Hematopoietic multipotent progenitor cell treated with erythropoietin and hydrocortisone succinate and interleukin-3 and kit ligand, for 17 days (in vitro differentiated cells): ENCODE measurements at places on chromosomes 13 and 19.

GRCh38 chr13:101967781-101968180 is 434.1 kb downstream of the FGF14 start:
- DNase-seq: no peak

- DNase-seq: no peak
Measured at GRCh38 chr19:16216744-16217670, 19.3 kb downstream of the AP1M1 start.

DNA sequence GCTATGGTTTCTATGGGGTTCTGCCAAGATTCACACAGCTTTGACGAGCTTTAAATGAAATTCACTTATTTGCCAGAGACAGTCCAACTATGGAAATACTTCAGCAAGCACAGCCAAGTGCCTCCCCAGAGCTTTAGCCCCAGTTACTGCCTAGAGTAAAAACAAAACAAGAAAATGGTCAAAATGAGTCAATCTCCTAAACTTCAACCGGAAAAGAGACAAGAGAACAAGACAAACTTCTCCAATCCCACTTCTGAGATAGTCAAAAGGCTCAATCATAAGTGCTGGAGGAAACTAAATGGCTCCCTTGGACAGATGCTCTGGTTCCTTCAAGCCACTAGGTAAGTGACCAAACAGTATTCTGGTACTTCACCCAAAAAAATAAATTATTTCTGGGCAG is 65.8 kb downstream of the KATNAL1 start:
- DNase-seq: no peak

GRCh38 chr19:30314805-30315155 is 57.4 kb upstream of the ZNF536 start:
- no peak for DNase-seq

GRCh38 chr13:79128158-79128557 is 277.9 kb downstream of the RBM26 start:
- no peak for DNase-seq

GRCh38 chr19:29764361-29764760 is 47.4 kb upstream of the CCNE1 start:
- no peak for DNase-seq

GRCh38 chr19:35585848-35586247 is at the start of gene PMIS2:
TSS of gene PMIS2 (plus strand) at chr19:35586173. CDS start at chr19:35586260, 87 bp downstream.
- DNase-seq: peak; percentile 13

GRCh38 chr19:18846862-18847548 is 15.2 kb downstream of the UPF1 start:
- peak; percentile 74 for DNase-seq

- no peak for DNase-seq
Measured at GRCh38 chr13:48043789-48044503, 6.4 kb downstream of the NUDT15 start.

DNA sequence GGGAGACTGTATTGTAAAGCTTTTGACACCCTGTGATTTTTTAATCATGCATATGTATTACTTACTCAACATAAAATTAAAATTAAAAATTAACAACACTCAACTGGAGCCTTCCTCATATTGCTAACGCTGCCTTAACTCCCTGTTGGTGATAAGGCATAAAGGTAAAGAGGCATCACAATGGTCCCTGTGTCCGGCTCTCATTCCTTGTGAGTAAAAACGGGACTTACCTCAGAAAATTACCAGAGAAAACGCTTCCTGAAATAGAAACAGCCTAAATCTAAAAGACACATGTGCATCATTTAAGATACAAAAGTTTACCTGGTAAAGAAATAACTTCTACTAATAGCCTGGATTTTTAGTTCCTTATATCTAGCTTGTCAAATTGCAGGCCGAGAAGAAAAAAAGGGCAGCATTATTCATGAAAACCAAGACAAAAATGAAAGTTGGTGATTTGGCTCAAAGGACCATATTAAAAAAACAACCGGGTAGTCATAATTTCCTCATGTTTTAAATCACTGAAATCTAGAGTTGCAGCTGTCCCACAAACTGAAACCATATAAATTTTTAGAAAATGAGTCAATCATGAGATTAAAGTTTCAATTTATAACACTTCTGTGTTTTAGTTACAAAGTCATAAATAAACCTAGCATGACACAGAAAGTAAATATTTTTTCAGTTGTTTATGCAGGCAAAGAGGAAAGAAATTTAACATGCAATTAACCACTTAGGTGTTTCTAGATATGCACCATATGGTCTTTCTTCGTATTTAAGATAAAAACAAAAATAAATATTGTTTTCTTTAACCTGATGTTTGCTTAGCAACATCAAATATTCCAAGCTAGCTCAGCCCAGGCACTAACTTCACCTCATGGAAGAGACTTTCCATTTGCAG is 94.7 kb downstream of the MIPEP start:
- DNase-seq: no peak

GRCh38 chr13:51783428-51784094 is 20.4 kb downstream of the DHRS12 start:
- DNase-seq: no peak

GRCh38 chr19:5792224-5792623 is 1.3 kb upstream of the DUS3L start:
- peak; percentile 9 for DNase-seq

DNA sequence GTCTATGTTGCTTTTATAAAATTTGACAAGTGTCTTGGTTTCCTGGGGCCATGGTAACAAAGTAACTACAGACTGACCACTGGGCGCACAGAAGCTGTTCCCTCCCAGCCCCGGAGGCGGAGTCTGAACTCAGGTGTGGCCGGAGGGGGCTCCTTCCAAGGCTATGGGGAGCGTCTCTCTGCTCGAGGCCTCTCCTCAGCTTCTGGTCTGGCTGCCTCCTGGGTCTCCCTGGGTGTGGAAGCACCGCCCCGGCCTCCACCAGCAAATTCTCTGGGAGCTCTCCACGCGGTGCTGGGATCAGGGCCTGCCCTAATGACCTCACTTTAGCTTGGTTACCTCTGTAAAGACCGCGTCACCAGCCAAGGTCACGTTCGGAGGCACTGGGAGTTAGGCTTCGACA is 45.7 kb upstream of the F7 start:
- no peak for DNase-seq

DNA sequence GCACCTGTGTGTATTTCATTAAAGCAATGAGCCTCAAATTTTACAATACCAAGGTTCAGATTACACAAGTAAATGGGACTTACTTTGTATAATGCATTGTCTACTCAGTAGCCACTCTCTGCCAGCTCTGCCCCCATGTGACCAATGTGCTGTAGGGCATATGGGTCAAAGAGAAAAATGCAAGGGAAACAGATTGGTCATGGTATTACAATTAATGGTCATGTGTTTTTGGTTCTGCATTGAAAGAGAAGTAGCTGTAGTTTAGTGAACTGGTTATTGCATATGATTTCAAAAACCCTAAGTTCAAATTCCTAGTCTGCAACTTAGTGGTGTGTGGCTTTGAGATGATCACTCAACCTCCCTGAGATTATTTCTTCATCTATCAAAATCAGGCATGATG is 545.4 kb downstream of the SUCLA2 start:
- DNase-seq: no peak

- no peak for DNase-seq
Measured at GRCh38 chr13:81142306-81142999, 801.5 kb upstream of the SPRY2 start.

GRCh38 chr19:55638864-55639359 is 1.9 kb upstream of the ZNF580 start:
- DNase-seq: peak; percentile 55

DNA sequence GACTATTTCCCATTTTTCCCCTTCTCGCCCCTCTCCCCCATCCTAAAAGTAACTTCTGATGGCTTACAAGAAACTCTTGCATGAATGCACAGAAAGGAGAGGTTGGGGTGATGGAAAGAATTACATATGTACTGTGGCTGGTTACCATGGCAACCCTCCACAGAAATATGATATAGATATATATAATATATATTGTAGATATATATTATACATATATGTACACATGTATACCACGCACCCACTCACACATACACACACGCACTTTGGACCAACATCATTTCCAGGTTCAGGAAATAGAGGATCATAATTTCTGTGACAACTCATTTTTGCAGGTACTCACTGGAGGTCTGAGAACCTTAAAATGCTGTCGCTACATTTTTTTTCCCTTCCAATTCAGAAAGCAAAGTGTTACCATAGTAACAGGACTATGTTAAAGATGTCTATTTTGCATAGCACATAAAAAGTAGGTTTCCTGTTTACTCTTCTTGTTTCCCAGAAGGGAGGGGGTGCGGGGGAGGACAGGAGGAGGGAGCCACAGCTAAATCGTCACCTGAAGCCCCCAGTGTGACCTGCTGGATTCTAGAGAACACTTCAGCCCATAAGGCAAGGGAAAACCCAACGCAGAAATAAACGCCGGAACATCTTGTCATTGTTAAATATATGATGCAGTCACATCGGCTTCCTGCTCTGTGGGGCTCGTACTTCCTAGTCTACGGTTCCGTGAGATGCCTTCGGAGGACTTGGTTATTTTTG is 44.7 kb downstream of the EFNB2 start:
- DNase-seq: no peak

- DNase-seq: no peak
Measured at GRCh38 chr19:6825076-6825774, 52.7 kb downstream of the VAV1 start.

DNA sequence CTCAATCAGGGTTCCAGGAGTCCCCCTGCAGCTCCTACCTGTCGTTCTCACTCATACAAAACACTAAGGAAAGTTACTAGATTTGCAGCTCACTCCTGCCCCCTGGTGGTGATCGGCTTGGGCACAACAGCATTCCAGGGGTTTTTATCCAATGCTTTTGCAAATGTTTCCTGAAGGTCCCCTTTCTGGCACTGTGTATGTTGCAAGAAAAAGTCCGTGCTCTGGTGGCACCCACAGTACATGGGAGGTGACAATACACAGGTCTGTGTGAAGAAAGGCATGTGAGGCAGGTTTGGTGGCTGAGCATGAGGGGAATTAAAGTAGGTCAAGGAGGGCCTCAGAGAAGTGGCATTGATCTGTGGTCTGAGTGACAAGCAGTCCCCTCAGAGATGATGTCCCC is 8.6 kb upstream of the TYK2 start:
- DNase-seq: peak; percentile 92

DNA sequence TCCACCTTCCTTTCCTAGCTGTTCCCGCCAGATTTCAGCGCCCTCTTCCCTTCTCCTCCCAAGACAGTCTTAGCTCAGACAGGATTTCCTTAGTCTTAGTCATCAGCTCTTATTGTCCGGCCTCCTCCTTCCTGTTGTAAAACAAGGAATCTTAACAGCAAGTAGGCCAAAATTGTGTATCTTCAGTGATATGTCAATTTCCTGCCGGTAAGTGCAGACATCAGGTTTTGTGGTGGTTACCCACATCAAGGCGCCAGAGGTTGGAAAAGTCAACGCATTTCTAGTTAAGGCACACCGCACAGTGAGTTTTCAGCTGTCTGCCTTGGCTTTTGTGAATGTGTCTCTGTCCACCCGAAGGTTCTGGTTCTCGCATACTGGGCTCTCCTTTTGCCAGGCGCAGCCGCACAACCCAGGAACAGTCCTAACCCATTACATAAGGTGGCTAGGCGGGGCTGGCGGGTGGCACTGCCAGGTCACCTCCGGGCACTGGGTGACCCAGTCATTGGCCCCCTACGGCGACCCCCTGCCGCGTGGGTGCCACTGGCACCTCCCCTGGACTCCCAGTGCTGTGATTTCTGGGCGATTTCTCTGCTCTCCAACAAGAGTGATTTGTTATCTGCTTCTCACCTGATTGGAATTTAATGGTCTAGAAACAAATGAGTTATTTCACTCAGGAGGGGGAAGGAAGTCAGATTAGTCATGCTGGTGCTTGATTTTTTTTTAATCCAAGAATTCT is 12.9 kb downstream of the COL4A2 start:
- DNase-seq: no peak

- DNase-seq: no peak
Measured at GRCh38 chr13:31793246-31793645, 53.9 kb downstream of the RXFP2 start.

DNA sequence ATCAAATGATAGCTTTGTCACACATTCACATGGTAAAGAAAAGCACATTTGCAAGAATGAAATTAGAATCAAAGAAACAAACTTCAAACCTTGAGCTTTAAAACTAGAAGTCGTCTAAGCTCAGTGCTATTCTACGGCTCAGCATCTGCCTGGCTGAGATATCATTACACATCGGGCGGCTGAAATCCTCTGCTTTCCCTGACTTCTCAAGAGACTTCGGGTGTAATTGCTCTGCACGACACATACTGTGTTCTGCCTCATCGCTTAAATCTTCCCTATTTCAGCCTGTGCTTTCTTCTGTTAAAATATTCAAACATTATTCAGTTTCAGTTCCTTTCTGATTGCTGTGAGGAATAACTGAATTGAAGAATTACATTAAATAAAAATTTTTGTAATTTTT is 265.3 kb downstream of the NALCN start:
- no peak for DNase-seq

- no peak for DNase-seq
Measured at GRCh38 chr13:73283636-73284035, 224.8 kb downstream of the KLF5 start.

DNA sequence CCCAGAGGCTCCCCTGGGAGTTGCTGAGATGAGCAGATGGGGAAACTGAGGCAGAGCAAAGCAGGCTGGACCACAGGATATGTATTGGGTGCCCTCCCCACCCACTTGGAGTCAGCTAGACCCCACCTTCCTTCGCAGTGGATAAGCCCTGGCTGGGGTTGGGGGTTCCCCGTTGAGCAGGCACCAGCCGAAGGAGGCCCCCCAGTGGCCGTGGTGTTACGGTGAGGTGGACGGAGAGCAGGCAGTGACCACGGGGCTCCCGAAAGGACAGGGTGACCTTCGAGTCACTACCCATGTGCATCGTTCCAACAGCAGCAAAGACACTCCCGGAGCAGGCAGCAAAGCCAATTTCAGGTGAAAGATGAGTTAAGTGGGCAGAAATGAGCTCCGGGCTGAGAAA is 62.4 kb upstream of the ADGRE5 start:
- DNase-seq: no peak

DNA sequence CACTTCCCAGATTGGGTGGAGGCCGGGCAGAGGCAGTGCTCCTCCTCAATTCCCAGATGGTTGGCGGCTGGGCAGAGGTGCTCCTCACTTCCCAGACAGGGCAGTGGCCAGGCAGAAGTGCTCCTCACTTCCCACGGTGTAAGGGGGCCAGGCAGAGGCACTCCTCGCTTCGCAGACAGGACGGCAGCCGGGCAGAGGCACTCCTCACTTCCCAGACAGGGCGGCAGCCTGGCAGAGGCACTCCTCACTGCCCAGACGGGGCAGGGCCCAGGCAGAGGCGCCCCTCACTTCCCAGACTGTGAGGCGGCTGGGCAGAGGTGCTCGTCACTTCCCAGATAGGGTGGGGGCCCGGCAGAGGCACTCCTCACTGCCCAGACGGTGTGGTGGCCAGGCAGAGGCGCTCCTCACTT is 36.6 kb upstream of the SLAIN1 start:
- no peak for DNase-seq
